AG20443 (cell line): ENCODE measurements at places on chromosomes 1 and 21.

DNA sequence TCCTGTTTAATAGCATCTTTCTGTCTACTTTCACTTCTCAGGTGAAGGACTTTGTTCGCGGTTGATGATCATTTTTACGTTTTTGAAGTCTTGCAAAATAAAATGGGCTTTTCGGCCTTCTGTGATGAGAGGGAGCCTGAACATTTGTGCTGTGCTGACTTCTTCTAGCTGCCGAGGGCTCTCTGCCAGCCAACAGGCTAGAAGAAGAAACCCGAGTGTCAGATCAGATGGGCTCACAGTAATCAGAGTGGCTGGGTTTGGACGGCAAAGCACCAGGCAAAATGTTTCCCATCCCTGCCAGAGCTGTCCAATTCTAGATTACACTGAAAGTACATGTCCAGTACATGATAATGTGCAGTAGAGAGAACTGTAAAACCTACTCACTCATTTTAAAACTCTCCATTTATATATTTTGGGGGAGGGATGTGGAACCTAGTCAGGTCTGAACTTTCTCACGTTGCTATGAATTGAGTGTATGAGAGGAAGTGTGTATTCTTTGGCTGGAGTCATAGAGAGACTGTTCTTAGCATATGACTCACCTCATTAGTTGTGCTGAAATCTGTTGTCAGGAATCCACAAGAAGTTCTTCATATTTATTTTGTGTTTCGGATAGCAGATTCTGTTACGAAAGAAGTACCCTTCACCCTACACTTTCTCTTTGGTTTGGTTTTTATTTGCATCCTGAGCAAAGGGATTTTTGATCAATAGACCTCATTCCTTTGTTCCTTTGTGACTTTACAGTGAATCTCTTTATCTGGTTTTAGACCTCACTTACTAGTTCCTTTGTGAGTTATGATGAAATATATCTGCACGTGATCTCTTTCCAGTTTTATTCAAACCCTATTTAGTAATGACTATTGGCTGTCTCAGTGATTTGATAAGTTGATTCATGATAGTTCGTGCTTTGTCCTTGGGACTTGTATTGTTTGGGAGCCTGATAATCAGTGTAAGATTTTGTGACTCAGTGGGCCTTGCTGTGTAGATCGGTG lies 4.8 kb downstream of the ATP1A1 start:
- peak; percentile 66 for DNase-seq

DNA sequence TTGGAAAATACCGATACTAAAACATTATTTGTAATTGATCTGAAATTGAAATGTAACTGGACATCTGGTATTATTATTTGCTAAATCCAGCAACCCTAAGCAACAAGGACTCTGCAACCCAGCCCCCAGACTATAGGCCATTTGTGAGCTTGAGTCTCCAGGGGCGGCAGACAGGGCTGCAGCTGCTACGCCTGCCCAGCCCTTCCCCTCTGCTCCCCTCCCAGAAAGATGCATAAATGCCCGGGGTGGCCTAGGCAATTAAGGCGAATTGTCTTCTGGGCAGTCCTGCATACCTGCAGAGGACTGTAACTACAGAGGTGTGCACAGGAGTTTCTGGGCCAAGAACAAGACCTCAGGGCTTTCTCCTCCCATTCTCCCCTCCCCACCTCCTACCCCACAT lies 41.2 kb upstream of the LBR start:
- no peak for DNase-seq

- no peak for DNase-seq
These were observed 17.0 kb downstream of the KLHDC8A start for GRCh38 chr1:205339717-205340116.

- DNase-seq = no peak
These were observed 4.5 kb downstream of the NCDN start for GRCh38 chr1:35561972-35562680.

GRCh38 chr1:56092684-56093570 lies 486.4 kb downstream of the PLPP3 start:
- DNase-seq = peak; percentile 20

DNA sequence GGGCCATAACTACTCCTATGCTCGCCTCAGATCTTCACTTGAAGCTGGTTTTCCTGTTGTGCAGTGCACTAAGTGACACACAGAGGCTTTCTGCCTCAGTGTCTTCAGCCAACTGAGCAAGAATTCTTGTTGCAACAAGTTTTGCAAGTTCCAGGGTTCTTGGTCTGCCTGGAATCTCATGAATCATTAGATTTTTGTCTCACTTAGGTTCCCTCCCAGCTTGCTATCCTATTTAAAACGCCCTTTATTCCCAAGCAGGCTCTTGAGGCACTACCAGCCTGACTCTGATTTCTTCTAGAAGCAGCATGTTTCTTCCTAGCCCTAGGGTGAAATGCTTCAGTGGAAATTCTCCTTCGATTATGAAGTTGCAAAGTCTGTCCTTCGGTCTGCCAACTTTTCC lies 158.8 kb downstream of the C1orf21 start:
- DNase-seq = peak; percentile 72

DNA sequence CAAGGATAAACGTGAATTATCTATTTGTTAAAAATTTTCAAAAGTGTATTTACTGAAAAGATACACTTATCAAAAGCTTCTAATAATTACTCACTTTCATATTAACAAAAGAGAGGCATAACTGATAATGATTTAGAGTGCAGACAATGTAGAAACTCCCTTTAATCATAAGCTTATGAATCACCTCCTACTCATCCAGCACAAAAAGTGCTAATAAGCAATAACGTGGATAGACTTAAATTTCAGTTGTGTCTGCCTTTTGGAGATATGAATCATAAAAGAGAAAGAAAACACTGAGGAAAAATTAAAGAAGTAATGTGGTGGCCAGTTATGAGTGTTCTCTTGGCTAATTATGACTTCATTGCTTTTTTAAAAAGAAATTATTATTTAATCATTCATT lies 827.6 kb upstream of the B3GALT2 start:
- no peak for DNase-seq

- no peak for DNase-seq
These were observed 5.0 kb downstream of the PTPRC start for GRCh38 chr1:198643808-198644207.

- peak; percentile 89 for DNase-seq
These were observed 38.4 kb upstream of the PRDM2 start for GRCh38 chr1:13661539-13661938.

GRCh38 chr21:32256251-32256650 lies 22.6 kb downstream of the MIS18A start:
- no peak for DNase-seq

- peak; percentile 46 for DNase-seq
These were observed 3.5 kb downstream of the PPP1R15B start for GRCh38 chr1:204408074-204408507.

DNA sequence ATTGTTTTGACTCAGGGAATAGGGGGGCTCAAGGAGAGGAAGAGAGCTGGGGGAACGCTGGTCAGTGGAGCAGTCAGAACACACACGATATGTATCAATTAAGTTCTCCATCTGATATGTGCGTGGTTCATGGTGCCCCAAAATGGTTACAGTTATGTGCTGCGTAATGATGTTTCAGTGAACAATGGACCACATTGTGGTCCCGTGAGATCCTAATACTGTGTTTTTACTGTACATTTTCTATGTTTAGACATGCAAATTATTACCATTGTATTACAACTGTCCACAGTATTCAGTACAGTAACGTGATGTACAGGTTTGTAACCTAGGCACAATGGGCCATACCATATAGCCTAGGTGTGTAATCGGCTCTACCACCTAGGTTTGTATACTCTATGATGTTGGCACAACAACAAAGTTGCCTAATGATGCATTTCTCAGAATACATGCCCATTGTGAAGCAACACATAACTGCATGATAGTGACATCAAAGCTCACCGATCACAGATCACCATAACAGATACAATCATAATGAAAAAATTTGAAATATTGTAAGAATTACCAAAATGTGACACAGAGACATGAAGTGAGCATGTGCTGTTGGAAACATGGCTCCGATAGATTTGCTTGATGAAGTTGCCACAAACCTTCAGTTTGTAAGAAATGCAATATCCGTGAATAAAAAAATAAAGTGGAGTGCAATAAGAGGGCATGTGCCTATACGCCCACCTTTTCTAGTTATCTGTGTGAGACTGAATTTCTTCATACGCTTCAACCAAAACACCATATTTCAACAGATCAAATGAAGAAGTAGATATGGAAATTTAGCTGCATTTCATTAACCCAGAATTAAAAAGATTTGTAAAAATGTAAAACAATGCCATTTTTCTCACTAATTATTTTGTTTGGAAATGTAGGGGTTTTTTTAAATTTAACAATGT lies 14.8 kb upstream of the TMEM54 start:
- no peak for DNase-seq

DNA sequence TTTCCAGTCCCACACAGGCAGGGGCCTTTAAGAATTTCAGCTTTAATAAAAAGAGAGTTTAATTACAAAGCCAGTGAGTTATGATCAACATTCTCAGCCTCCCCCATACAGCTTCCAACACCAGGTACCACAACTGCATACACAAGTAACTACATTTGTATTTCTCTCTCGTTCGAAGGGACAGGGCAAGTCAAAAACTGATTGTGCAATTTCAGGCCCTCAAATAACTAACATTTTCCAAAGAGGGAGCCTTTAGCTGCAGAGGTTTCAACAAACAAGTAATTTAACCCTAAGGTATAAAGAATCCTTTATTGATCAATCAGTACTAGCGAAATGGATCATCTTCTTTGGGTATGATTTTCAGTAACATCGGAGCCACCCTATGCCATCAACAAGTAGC lies 142.4 kb downstream of the ZNF281 start:
- no peak for DNase-seq

DNA sequence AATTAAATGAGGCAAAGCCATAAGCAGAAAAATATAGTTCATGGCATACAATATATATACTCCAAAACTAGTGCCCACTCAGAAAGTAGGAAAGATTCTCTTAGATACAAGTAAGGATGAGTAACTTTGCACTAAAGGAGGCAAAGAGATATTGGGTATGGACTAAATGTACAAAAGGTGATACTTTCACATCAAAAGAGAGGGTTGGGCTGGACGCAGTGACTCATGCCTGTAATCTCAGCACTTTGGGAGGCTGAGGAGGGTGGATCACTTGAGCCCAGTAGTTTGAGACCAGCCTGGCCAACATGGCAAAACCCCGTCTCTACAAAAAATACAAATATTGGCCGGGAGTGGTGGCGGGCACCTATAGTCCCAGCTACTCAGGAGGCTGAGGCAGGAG lies 6.7 kb downstream of the KYAT3 start:
- no peak for DNase-seq

DNA sequence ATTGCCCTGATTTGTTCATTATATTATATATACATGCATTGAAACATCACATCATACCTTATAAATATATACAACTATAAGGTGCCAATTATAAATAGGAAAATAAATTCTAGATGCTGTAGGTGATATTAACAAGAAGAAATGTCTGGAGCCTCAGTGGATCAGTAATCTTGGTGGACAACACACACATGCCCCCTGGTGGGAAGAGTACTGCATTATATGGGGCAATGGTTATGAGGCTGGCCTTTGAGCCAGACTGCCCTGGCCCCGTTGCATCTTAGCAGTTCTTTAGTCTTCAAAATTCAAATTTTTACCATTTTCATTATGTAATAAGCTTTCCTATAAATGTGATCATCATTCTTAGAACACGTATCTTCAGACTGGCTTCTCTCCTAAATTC lies 335.0 kb upstream of the GREM2 start:
- peak; percentile 81 for DNase-seq

GRCh38 chr1:94191216-94191615 lies 46.2 kb downstream of the ARHGAP29 start:
- DNase-seq = no peak

GRCh38 chr1:173853074-173853473 lies 14.7 kb downstream of the GAS5 start:
- peak; percentile 25 for DNase-seq

DNA sequence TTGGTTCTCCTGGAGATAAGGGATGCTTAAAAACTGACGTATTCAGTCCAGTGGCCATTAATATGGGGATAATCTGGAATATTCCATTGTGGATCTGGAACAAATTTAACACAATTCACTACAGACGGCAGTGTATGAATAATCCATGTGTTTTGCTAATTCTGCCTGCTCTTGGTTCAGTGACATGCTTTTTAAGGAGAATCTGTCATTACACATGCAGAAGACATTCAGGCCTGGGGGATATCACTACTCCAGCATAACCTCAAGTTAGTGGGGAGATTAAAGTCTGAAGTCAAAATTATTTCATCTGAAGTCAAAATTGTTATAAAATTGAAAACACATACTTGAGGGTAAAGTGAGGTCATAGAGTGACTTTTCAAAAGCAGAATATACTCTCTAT lies 789.3 kb downstream of the USP25 start:
- DNase-seq = no peak

DNA sequence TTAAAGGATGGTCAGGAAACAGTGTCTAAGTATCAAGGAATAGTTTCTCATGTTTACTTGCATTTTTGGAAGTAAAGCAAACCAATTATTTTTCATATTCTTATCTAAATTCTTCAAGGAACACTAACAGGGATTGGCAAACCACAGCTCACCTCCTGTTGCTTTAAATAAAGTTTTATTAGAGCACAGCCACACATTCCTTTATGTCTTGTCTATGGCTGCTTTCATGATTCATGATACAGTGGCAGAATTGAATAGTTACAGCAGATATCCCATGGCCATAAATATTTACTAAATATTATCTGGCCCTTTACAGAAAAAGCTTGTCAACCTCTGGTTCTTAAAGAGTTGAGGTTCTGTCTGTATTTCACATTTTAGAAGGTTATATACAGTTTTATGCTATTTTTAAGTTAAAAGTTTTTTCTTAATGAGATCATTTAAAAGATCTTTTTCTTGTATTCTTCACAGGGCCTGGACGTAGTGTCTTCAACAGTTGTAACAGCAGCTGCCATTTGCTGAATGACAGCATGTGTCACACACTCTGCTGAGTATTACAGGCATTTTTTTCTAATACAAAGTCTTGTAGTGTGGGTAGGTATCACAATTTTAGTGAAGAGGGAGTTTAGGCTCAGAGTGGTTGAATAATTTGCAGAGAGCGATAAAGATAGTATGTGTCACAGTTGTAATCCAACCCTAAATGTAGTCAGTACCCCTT lies 2.6 kb downstream of the ZNF691 start:
- no peak for DNase-seq

GRCh38 chr1:98404866-98405265 lies 256.7 kb upstream of the SNX7 start:
- no peak for DNase-seq

DNA sequence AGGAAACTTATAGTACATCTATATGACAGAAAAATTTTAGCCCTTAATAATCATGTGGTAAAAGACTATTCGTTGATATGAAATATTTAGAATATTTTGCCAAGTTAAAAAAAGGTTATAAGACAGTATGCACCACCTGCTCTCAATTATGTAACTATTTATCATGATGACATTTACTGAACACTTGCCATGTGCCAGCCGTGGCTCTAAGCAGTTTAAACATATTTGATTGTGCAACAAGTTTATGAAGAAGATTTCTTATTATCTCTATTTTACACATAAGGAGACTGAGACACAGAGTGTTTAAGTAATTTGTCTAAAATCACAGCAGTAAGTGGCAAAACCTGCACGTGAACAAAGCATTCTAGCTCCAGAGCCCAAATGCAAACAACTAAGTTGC lies 199.3 kb upstream of the JUN start:
- peak; percentile 22 for DNase-seq
